Stimulated activated CD4-positive, alpha-beta T cell treated with anti-CD3 and anti-CD28 coated beads, TNF-alpha, amount 100 ng/mL, for 1 hour (primary cell): ENCODE measurements at places on chromosomes 13 and 19.

DNA sequence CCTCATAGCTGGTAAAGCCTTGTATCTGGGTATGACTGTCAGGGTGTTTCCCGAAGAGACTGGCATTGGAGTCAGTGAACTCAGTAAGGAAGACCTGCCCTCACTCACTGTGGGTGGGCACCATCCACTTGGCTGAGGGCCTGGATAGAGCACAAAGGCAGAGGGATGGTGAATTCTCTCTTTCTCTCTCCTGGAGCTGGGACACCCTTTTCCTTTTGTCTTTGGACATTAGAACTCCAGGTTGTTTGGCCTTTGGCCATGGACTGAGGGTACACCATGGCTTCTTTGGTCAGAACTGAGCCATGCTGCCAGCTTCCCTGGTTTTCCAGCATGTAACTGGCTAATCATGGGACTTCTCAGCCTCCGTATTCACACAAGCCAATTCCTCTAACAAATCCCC, 4.6 kb upstream of the CEACAM1 start:
- no peak for DNase-seq

DNA sequence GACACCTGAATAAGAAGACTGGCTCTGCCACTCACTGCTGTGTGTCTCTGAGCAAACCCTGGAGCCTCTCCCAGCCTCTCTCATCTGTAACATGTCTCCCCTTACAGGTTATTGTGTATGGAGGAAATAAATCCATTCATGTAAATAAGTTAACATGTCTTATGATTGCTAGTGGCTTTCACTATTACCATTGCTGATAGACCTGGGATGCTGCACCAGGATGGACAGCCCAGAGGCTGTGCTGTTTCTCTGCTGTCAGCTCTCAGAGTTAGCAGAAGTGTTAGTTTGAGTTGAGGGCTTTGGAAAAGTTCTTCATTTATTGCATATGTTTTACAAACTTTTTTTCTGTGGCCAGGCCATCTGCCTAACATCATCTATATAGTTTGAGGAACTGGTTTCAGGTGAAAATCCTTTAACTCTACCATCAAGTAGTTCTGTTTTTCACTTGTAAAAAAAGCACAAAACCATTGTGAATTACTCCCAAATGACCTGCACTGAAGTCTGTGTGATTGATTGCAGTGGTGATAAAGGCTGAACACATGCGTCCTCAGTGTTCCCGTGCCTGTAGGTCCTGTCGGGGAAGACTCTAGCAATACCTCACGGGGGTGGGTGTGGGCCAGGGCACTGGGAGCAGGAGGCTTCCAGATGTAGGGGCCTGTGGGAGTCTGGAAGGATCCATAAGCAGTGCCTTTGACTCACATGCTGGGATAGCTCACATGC, 24.6 kb downstream of the MPHOSPH8 start:
- no peak for DNase-seq

DNA sequence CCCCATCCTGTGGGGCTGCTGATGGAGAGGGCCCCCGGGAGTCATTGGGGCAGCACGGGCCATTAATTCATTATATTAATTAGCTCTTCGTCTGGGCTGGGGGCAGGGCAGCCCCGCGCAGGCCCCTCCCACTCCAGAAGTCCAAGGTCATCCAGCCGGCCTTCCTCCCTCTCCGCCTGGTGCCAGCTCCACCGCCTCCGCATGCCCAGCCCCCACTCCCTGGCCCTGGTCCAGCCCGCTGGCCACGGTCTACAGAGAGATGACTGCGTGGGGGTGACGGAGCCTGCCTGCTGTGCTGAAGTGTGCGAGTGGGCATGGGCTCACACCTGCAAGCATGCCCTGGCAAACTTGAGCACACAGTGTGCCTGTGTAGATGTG, 8.8 kb downstream of the IGLON5 start:
- DNase-seq, result no peak

DNA sequence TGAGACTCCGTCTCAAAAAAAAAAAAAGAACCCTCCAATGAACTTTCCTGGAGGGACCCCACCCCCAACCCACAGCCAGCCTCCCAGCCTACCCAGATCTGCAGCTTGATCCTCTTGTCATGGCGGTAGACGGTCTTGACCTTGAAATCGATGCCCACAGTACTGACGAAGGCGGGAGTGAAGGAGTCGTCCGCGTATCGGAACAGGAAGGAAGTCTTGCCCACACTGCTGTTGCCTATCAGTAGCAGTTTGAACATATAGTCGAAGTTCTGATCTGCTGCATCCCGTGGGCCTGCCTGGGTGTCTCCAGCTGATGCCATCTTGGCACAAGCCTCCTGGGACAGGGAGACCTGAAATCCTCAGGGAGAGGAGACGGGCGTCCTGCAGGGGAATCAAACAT, 2.4 kb downstream of the RAB3D start:
- no peak for DNase-seq

DNA sequence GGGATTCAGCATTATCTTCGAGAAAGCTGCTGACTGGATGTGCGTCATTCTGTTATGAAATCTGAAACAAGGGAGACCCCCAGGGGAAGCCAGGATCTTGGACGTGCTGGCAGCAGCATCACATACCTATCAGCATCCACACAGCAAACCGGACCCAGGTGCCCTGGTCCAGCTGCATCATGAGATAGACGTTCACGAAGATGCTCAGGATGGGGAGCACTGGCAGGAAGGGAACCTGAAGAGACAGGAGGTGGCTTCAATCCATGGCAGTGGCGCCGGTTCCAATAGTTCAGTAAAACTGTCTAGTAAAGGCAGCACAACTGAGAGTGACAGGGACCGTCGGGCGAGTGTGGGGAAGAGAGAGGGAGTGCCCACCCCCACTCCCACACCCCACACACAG, 79.5 kb downstream of the SLC7A1 start:
- DNase-seq, result no peak

GRCh38 chr13:47499358-47500150, 501.5 kb downstream of the SUCLA2 start:
- DNase-seq, result no peak

- no peak for DNase-seq
Observed at GRCh38 chr19:46976845-46977320, 42.8 kb upstream of the NPAS1 start.

GRCh38 chr13:47396915-47397314, 500.1 kb upstream of the HTR2A start:
- no peak for DNase-seq

GRCh38 chr13:50197705-50198104, 182.5 kb downstream of the KCNRG start:
- no peak for DNase-seq

GRCh38 chr13:76389321-76389720, 496.9 kb downstream of the KCTD12 start:
- no peak for DNase-seq

- no peak for DNase-seq
Observed at GRCh38 chr13:37529751-37530385, 68.7 kb downstream of the POSTN start.

- no peak for DNase-seq
Observed at GRCh38 chr19:51695702-51696315, 2.7 kb downstream of the SPACA6 start.

- peak; percentile 18 for DNase-seq
Observed at GRCh38 chr13:20901668-20902437, 693 bp downstream of the XPO4 start.

DNA sequence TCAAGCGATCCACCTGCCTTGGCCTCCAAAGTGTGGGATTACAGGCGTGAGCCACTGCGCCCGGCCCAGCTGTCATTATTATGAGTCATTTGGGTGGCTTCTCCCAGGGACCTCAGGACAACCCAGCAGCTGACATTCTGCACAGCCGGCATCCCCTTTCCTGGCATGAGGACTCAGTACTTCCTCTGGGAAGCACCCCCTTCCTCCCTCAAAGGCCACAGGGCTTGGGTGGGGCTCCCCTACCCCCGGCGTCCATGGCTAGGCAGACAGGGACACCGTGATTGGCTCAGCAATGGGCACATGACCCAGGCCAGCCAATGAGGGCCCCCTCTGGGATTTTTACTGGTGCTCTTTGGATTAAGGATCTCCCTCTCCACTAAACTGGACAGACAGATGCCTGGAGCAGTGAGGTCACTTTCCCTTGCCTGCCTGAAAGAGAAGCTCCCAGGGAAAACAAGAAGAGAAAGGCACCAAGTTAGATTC, 6.0 kb downstream of the KANK2 start:
- DNase-seq, result no peak
